ENCODE measurements at places on chromosomes 4 and X.

DNA sequence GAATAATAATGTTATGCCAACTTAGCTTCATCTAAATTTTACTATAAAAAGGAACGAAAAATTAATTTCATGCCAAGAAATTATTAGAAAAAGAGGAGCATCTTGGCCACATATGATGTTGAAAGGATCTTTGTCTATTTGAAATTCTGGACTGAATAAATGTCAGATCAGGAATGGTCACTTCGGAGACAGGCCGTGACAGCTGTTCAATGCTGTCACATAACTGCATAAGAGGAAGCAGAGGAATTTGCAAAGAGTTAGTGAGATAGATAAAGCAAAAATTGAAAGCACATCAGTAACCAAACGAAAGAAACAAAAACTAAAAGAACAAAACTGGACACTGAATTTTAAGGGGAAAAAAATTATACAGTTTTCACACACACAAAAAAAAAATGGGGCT is 100.9 kb downstream of the GASK1B start:
- no peak for DNase-seq

DNA sequence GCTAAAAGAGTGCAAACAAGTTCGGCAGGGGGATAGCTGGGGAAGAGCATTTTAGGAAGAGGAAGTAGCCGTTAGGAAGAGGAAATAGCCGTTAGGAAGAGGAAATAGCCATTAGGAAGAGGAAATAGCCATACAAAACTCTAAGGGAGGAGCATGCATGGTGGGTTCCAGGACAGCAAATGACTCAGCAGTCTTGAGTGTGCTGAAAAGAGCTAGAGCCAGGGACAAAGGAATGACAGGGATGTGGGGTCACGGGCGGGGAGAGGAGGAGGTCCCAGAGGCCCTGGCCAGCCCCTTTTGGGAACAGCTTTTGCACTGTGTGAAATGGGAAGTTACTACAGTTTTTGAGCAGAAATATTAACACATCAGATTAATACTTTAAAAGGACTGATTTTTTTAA is 882.6 kb downstream of the TRIML1 start:
- DNase-seq, result peak; percentile 30

GRCh38 chrX:104284507-104284906 is 29.8 kb upstream of the ESX1 start:
- no peak for DNase-seq

- peak; percentile 13 for DNase-seq
Measured at GRCh38 chrX:37701588-37701987, 16.0 kb downstream of the XK start.

GRCh38 chrX:118807151-118808017 is 16.2 kb upstream of the ZCCHC12 start:
- peak; percentile 29 for DNase-seq

- no peak for DNase-seq
Measured at GRCh38 chr4:80521438-80521837, 185.9 kb downstream of the CFAP299 start.

DNA sequence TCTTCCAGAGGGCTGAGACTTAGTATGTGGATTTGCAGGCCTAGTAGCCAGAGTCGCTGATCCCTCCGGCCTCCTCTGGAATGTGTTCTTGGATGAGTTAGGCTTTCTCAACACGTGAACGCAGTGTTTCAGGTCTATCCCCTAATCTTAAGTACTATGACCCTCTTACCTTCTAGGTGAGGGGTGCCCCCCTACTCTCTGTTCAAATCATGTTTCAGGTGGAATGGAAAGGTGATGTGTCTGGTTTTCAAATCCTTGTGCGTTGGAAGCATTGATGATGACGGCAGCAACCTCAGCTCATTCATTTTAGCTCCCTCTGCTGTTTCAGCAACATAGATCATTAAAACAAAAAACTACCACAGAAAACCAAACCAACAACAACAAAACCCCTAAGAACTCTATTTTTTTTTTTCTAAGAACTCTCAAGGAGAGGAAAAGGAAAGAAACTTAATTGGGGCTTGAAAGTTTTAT is 56.4 kb downstream of the RWDD4 start:
- no peak for DNase-seq

GRCh38 chrX:39721566-39722279 is 376.0 kb downstream of the BCOR start:
- no peak for DNase-seq

Measured in BE2C (cell line).